Activated T-helper 2 cell treated with anti-CD3 and anti-CD28 coated beads, Interferon-gamma antibody, Interleukin-2, Interleukin-4, amounts not matched to agents 10 μg/mL and 5 μg/mL and 100 μg/mL, durations not matched to agents 14 hours and 24 hours and 36 hours (primary cell): ENCODE measurements at places on chromosomes 13 and 19. TPM values are rescaled to one million over a fixed set of nuclear protein-coding genes. Genes with fewer than 3 reads are reported as not detected.

C13orf46 gene
- 0.16 and 0.27 TPM in 2 replicates for total RNA-seq

ZNF667 gene
- 0.09 TPM in 2 replicates for total RNA-seq

KLK10 gene
- not detected in 2 replicates for total RNA-seq

KIR2DL1 gene
- total RNA-seq, result not detected in 2 replicates

MAG gene
- total RNA-seq, result 0.32 and 0.37 TPM in 2 replicates

HIPK4 gene
- 0.07 TPM in 1 of 2 replicates, not detected in the other for total RNA-seq

ZNF132 gene
- 3.2 and 3.4 TPM in 2 replicates for total RNA-seq

STOML3 gene
- not detected in 2 replicates for total RNA-seq

OR7C1 gene
- total RNA-seq, result not detected in 2 replicates

NLRP9 gene
- total RNA-seq, result not detected in 2 replicates

LYL1 gene
- total RNA-seq, result 5.5 and 5.6 TPM in 2 replicates

MBD3L2B gene
- total RNA-seq, result not detected in 2 replicates

ZNF677 gene
- total RNA-seq, result 1.6 and 1.8 TPM in 2 replicates

RAB3A gene
- total RNA-seq, result 6.3 and 7.4 TPM in 2 replicates

RINL gene
- total RNA-seq, result 70.2 and 73.4 TPM in 2 replicates

S1PR2 gene
- 10.1 and 10.8 TPM in 2 replicates for total RNA-seq

KIRREL2 gene
- total RNA-seq, result 0.18 and 0.39 TPM in 2 replicates

VRK3 gene
- total RNA-seq, result 60.8 and 67.7 TPM in 2 replicates

GGN gene
- 0.71 TPM in 1 of 2 replicates, not detected in the other for total RNA-seq

NPAS1 gene
- total RNA-seq, result 0.25 TPM in 1 of 2 replicates, not detected in the other

FFAR2 gene
- not detected in 2 replicates for total RNA-seq

SMIM44 gene
- not detected in 2 replicates for total RNA-seq

ZNF90 gene
- 3.2 and 5.1 TPM in 2 replicates for total RNA-seq

FXYD1 gene
- 0.71 TPM in 1 of 2 replicates, not detected in the other for total RNA-seq

GIPC1 gene
- total RNA-seq, result 39.2 and 40.1 TPM in 2 replicates

SHFL gene
- total RNA-seq, result 56.1 and 56.2 TPM in 2 replicates

CGB1 gene
- not detected in 2 replicates for total RNA-seq

F2RL3 gene
- total RNA-seq, result not detected in 2 replicates

KLF5 gene
- 1.3 and 2.0 TPM in 2 replicates for total RNA-seq

C13orf42 gene
- total RNA-seq, result not detected in 2 replicates

KL gene
- total RNA-seq, result 0.14 TPM in 2 replicates

IGFL2 gene
- 0.46 TPM in 1 of 2 replicates, not detected in the other for total RNA-seq

NKPD1 gene
- 0.07 and 0.09 TPM in 2 replicates for total RNA-seq

GFY gene
- total RNA-seq, result not detected in 2 replicates

CATSPERD gene
- not detected in 2 replicates for total RNA-seq

NLRP4 gene
- total RNA-seq, result not detected in 2 replicates

MATK gene
- 25.4 and 27.5 TPM in 2 replicates for total RNA-seq

DNAAF3 gene
- total RNA-seq, result 0.23 and 0.27 TPM in 2 replicates

EFNA2 gene
- total RNA-seq, result not detected in 2 replicates

HSPB6 gene
- total RNA-seq, result 0.14 and 0.21 TPM in 2 replicates

ZNF285 gene
- 0.25 TPM in 1 of 2 replicates, not detected in the other for total RNA-seq

SIN3B gene
- 40.3 and 40.5 TPM in 2 replicates for total RNA-seq

CASP14 gene
- total RNA-seq, result not detected in 2 replicates

ZNF845 gene
- total RNA-seq, result 5.6 and 5.9 TPM in 2 replicates

ITGBL1 gene
- total RNA-seq, result not detected in 2 replicates

FBL gene
- total RNA-seq, result 522 and 547 TPM in 2 replicates

FOXA3 gene
- 0.37 and 0.60 TPM in 2 replicates for total RNA-seq

CCL25 gene
- not detected in 2 replicates for total RNA-seq

TUBA3C gene
- total RNA-seq, result not detected in 2 replicates

IL11 gene
- 0.25 and 0.32 TPM in 2 replicates for total RNA-seq

VSTM2B gene
- not detected in 2 replicates for total RNA-seq

ZNF440 gene
- total RNA-seq, result 10.8 and 11.0 TPM in 2 replicates

ZNF528 gene
- total RNA-seq, result 5.2 and 5.5 TPM in 2 replicates

KASH5 gene
- total RNA-seq, result 0.14 and 0.28 TPM in 2 replicates
